ENCODE measurements at places on chromosomes 12 and 14. TPM values are rescaled to one million over a fixed set of nuclear protein-coding genes. Genes with fewer than 3 reads are reported as not detected.

The TRIM9 gene
- total RNA-seq: 64.8 TPM

The KCNC2 gene
- 7.5 TPM for total RNA-seq

The TAS2R14 gene
- 21.2 TPM for total RNA-seq

The OR9K2 gene
- total RNA-seq: not detected

The KLHL33 gene
- 0.99 TPM for total RNA-seq

The IGFBP6 gene
- 116 TPM for total RNA-seq

The NKX2-8 gene
- not detected for total RNA-seq

The DENND5B gene
- total RNA-seq: 61.6 TPM

The PPP2R3C gene
- 52.4 TPM for total RNA-seq

The TMPRSS12 gene
- total RNA-seq: not detected

The CYP46A1 gene
- 5.4 TPM for total RNA-seq

The TMEM233 gene
- total RNA-seq: 0.49 TPM

The ASB2 gene
- total RNA-seq: 4.1 TPM

The LRCOL1 gene
- 0.66 TPM for total RNA-seq

The LBHD2 gene
- not detected for total RNA-seq

The OTOGL gene
- total RNA-seq: 0.60 TPM

The SLC38A1 gene
- 125 TPM for total RNA-seq

The SLC39A5 gene
- 2.4 TPM for total RNA-seq

The IGF1 gene
- total RNA-seq: 36.1 TPM

The ACOT6 gene
- not detected for total RNA-seq

The MORN3 gene
- total RNA-seq: 0.99 TPM

The TWF1 gene
- total RNA-seq: 93.8 TPM

The POLE2 gene
- total RNA-seq: 14.3 TPM

The MANSC4 gene
- total RNA-seq: not detected

The KLRC2 gene
- not detected for total RNA-seq

The NRIP2 gene
- 3.7 TPM for total RNA-seq

The SLCO1B1 gene
- total RNA-seq: not detected

The HPD gene
- 0.77 TPM for total RNA-seq

The MGP gene
- total RNA-seq: 186 TPM

The TNFAIP2 gene
- 42.7 TPM for total RNA-seq

The GPRC5A gene
- 6.4 TPM for total RNA-seq

The EML5 gene
- total RNA-seq: 45.7 TPM

The ZFHX2 gene
- 1.6 TPM for total RNA-seq

The AQP6 gene
- total RNA-seq: 1.9 TPM

The EFS gene
- total RNA-seq: 33.1 TPM

The OR4K1 gene
- not detected for total RNA-seq

The FAIM2 gene
- total RNA-seq: 26.3 TPM

The RTL1 gene
- 0.49 TPM for total RNA-seq

The IFNG-AS1 gene
- total RNA-seq: 4.9 TPM

The HSPA2 gene
- 16.5 TPM for total RNA-seq

The TSPAN11 gene
- total RNA-seq: 15.6 TPM

The KRT81 gene
- 0.22 TPM for total RNA-seq

The M6PR gene
- 66.0 TPM for total RNA-seq

The UNC79 gene
- 13.7 TPM for total RNA-seq

The BLTP3B gene
- total RNA-seq: 62.8 TPM
